ENCODE measurements at places on chromosomes 4 and X. TPM values are rescaled to one million over a fixed set of nuclear protein-coding genes. Genes with fewer than 3 reads are reported as not detected.

- no peak for DNase-seq
- H3K4me3 ChIP-seq: no peak overlapping the region
- no peaks in the 10 kb centered on the region for H3K4me1 ChIP-seq
- no peak overlapping the region for H3K27ac ChIP-seq
- H3K27me3 ChIP-seq: no peaks in the 10 kb centered on the region
Measured at GRCh38 chrX:76029385-76029784, 143.5 kb upstream of the PBDC1 start.

- no peaks in the 10 kb centered on the region for H3K4me1 ChIP-seq
- no peak overlapping the region for H3K4me3 ChIP-seq
- no peaks in the 10 kb centered on the region for H3K36me3 ChIP-seq
- H3K27me3 ChIP-seq: no peaks in the 10 kb centered on the region
- no peak overlapping the region for H3K27ac ChIP-seq
Measured at GRCh38 chr4:100869276-100869675, 351.5 kb upstream of the EMCN start.

DNA sequence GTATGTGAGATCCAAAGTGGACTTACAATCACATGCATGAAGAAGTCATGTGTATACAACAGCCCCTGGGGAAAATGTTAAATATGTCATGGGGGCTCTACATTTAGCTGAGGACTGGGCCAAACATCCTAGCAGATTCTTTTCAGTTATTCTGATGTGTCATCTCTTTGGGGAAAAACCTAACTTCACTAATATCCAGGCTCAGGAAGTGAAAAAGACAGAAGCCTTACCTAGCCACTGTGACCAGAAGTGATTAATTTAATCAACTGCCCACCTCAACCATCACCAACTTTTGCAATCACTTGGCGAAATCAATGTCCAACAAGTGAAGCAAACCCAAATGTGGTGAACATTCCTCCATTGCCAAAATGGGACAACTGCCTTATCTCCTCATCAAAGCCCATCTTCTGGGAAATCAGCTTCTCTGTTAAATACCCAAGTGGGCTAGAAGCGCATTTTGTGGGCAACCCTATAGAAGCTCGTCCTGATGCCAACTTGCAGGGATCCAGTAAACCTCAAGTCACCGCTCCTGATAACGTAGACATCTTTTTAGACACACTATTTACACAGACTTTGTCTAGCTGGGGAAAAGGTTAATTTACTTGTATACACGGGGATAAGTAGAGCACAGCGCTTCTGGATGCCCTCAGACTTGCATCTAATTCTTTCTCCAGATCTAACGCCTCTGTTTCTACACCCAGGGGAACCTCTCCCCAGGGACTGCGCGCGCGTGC is 1.4 kb upstream of the HHIP start:
- H3K4me3 ChIP-seq: peak overlapping the region; percentile 88
- H3K36me3 ChIP-seq: no peaks in the 10 kb centered on the region
- H3K27ac ChIP-seq: no peak overlapping the region
- DNase-seq: no peak

DNA sequence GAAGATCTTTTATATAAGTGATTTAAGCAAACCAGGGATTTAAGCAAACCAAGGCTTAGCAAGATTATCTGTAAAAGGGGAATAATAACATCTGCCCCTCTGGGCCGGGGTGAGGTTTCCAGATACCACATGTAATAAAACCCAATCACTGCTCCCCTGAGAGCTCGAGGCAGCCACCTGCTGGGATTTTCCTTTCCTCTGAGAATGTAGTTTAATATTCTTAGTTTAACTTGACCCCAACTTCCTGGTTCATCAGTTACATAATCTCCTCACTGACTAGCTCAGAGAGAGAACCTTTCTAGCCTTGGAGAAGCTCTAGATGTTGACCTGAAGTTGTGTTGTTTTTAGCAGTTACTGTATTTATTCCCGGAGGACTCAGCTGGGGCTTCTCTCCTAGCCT is 322.4 kb downstream of the ARHGAP10 start:
- no peak overlapping the region for H3K4me3 ChIP-seq
- no peak for DNase-seq
- peaks cover 3% of the 10 kb centered on the region for H3K36me3 ChIP-seq
- peaks cover 6% of the 10 kb centered on the region for H3K4me1 ChIP-seq
- no peak overlapping the region for H3K27ac ChIP-seq

DNA sequence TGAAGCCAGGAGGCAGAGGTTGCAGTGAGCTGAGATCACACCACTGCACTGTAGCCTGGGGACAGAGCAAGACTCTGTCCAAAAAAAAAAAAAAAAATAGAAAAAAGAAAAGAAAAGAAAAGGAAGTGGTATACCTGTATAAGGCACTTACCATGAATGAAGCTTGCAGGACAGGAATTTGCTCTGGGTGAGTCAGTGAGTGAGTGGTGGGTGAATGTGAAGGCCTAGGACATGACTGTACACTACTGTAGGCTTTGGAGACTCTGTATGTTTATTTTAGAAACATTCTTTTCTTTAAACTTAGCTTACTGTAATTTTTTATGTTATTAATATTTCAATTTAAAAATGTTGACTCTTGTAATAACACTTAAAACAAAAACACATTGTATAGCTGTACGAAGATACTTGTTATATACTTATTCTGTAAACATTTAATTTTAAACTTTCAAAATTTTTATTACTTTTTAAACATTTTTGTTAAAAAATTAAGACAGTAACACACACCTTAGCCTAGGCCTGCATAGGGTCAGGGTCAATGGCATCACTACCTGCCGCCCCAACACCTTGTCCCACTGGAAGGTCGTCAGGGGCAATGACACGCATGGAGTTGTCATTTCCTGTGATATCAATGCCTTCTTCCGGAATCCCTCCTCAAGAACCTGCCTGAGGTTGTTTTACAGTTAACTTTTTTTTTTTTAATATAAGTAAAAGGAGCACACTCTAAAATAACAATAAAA is 78.7 kb downstream of the CLNK start:
- peaks cover 17% of the 10 kb centered on the region for H3K4me1 ChIP-seq
- peak overlapping the region; percentile 78 for H3K27ac ChIP-seq
- peak; percentile 85 for DNase-seq
- H3K36me3 ChIP-seq: no peaks in the 10 kb centered on the region
- H3K27me3 ChIP-seq: no peaks in the 10 kb centered on the region

DNA sequence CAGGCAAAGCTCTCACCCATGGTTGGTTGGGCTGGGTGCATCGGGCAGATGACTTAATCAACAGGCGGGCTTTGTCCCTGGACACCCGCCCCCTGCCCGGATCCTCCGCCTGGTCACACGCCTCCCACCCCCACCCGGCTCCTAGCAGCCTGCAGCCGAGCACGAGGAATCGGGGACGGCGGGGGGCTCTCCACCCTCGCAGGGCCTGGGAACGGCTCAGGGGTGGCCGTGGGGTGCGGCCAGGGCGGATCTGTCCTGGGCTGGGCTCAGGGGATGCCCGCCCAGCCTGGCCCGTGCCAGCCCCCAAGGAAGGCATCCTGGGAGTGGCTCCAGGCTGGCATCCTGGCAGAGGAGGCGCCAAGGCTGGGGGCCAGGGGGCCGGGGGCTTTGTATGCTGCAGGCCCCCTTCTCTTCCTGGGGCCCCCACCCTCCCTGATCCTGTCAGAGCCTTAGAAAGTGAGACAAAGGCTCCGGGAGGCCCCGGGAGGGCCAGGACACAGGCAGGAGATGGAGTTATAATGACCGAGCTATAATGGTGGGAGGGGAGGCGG is 32.5 kb upstream of the FGFR3 start:
- DNase-seq: no peak
- no peaks in the 10 kb centered on the region for H3K27me3 ChIP-seq
- H3K36me3 ChIP-seq: no peaks in the 10 kb centered on the region
- no peak overlapping the region for H3K27ac ChIP-seq
- H3K4me1 ChIP-seq: peaks cover 4% of the 10 kb centered on the region

GRCh38 chr4:117466388-117466787 is 381.0 kb upstream of the TRAM1L1 start:
- H3K27me3 ChIP-seq: no peaks in the 10 kb centered on the region
- no peak overlapping the region for H3K27ac ChIP-seq
- H3K36me3 ChIP-seq: no peaks in the 10 kb centered on the region

DNA sequence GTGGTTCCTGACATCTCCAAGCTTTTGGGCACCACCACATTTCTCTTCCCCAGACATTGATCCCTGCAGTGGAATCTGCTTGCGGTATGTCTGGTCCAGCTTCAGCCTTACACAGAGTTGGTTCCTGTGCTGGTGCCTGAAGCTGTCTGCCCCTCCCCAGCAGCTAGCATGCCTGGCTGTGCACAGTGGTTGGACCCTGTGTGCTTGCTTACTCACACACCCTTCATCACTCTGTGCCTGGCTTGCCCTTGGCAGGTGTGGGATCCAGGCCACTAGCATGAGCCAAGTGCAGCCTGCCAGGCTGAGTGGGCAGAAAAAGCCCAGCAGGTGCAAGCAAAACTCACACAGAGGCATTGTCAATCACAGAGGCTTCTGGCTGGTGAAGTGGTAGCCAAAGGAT is 473.8 kb downstream of the ACTRT1 start:
- H3K36me3 ChIP-seq: no peaks in the 10 kb centered on the region
- DNase-seq: no peak
- no peak overlapping the region for H3K27ac ChIP-seq
- no peak overlapping the region for H3K4me3 ChIP-seq
- H3K4me1 ChIP-seq: no peaks in the 10 kb centered on the region
- no peaks in the 10 kb centered on the region for H3K27me3 ChIP-seq

DNA sequence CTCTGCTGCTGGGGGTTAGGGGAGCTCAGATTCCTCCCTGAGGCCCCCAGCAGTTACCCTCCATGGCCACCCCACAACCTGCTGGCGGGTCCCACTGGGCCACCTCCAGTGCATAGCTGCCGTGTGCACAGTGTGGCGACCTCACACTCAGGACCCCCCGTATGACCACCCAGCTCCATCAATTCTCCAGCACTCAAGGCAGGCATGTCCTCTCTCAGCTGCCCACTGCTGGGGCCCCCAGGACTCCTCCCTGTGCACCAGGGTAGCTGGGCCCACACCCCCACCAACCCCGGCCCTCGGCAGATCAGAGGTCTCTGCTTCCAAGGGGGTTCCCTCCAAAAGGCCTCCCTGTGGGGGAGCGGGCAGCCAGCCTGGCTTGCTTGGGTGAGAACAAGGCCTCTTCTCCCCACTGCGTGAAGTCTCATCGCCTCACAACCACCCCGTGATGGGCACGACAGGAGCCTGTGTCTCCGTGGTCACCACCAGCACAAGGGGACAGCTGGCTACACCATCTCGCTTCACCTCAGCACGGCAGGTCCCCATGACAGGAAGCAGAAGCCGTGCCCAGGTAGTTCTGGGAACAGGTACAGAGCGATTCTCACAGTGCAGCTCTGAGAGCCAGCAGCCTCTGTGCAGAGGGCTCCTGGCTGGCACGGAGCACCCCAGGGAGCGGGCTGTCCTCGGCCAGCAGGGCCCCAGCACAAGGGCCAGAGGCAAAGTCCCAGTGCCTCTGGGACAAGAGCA is 4.6 kb upstream of the HAUS3 start:
- H3K4me3 ChIP-seq: no peak overlapping the region
- H3K4me1 ChIP-seq: peaks cover 3% of the 10 kb centered on the region
- H3K27ac ChIP-seq: no peak overlapping the region
- peaks cover 32% of the 10 kb centered on the region for H3K36me3 ChIP-seq

STPG2 gene
- not detected for total RNA-seq

NEIL3 gene
- 10.3 TPM for total RNA-seq

BTK gene
- not detected for total RNA-seq

ANOS1 gene
- under 0.01 TPM for total RNA-seq

FAT4 gene
- 37.5 TPM for total RNA-seq
